ENCODE measurements at places on chromosomes 16 and 17.

DNA sequence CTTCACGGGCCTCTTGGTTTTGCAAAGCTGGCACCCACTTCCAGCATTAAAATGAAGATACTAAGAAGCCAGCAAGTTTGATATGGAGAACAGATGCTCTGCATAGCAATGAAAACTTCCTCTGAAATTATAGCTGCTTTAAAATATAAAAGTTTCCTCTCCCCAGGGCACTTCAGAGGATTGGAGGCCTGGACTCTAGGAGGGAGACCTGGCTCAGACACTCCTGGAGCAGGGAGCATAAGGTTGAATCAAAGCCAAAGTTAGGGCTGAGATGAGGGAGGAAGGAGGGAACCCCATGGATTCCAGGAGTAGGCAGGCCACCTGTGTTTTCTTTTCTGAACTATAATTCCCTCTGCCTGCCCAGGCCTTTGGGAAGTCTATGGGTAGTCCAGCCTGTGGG, 176.0 kb upstream of the RPL38 start:
- DNase-seq, result no peak

GRCh38 chr17:83018658-83019193, 60.7 kb upstream of the METRNL start:
- no peak for DNase-seq

GRCh38 chr17:60606036-60606435, 6.0 kb downstream of the PPM1D start:
- DNase-seq, result no peak

DNA sequence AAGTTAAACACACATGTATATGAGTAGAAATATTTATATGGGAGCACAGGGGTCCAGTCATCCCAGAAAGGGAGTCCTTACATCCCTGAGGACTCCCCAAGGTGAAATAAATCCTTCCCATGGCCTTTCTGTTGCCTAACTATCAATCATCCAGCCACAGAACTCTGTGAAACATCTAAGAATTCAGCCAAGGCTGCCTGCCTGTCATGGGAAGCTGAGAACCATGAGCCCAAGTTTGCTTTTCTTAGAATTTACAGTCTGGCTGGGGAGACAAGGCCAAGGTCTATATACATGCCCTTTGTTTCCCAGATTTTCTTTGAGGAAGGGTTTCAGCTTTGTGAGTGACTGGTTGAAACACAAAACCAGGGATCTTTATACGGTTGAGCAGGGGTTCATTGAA, 15.8 kb downstream of the MYL4 start:
- DNase-seq, result no peak

DNA sequence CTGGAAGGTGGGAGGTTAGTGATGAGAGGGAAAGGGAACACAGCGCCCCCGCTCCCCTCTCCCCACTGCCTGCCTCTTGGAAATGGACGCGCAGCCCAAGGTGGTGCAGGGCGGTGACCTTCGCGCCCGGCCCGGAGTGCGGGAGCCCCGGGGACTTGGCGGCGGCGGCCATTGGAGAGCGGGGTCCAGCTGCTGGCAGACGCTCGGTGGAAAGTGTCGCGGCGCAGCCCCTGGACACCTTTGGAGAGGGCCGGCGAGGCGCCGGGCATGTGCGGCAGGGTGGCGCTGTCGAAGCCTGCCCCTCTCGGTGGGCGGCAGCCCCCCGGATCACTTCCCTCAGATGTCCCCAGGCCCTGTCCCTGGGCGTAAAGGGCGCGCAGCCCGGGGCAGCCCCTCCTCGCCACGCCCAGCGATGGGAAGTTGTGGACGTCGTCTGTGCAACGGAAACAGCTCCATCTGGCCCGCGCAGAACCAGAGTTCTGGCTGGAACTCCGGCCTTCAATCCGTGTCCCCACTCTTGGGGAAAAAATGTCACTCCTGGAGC, 16.7 kb downstream of the SALL1 start:
- DNase-seq, result peak; percentile 62

All from H9 (cell line).